ENCODE measurements at places on chromosomes 7 and 10.

DNA sequence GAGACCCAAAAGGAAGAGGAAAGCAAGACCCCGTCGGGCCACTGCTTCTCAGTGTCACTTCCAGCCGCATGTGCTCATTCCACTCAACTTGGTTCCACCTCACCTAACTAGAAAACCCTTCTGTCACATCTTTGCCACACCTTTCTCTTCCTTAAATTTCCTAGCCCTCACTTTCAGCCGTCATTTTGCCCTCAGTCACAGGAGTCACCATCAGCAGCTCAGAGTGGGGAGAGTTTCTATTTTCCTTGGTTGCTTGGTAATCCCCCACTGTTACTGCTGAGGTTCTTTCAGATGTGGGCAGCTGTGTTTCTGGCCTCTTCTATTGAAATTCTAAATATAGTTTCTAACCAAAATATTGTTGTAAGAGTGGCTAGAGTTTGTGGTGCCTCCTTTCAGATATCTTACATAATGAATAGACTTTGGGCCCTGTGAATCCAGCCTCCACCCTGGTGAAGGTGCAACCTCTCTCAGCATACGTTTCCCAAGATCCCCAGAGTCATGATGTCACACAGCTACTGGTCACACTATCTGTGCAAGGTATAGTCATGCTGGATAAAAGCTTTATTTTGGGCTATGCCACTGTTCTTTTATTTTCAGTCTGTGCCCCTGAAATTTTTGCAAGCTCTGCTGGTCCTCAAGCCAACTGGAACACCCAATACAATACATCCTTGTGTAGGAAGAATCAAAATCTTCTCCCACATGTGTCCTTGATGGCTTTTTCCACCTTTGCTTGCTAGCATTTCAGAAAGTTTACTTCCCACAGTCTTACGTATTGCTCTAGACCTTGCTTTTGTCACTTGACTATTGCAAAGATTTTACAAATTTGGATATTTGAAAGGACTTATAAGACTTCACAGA, 9.2 kb downstream of the AGBL3 start:
- no peak for DNase-seq

- DNase-seq = no peak
Observed at GRCh38 chr10:31274310-31274709, 44.7 kb upstream of the ZEB1 start.

GRCh38 chr7:111960984-111961383, 245.2 kb downstream of the DOCK4 start:
- no peak for DNase-seq

DNA sequence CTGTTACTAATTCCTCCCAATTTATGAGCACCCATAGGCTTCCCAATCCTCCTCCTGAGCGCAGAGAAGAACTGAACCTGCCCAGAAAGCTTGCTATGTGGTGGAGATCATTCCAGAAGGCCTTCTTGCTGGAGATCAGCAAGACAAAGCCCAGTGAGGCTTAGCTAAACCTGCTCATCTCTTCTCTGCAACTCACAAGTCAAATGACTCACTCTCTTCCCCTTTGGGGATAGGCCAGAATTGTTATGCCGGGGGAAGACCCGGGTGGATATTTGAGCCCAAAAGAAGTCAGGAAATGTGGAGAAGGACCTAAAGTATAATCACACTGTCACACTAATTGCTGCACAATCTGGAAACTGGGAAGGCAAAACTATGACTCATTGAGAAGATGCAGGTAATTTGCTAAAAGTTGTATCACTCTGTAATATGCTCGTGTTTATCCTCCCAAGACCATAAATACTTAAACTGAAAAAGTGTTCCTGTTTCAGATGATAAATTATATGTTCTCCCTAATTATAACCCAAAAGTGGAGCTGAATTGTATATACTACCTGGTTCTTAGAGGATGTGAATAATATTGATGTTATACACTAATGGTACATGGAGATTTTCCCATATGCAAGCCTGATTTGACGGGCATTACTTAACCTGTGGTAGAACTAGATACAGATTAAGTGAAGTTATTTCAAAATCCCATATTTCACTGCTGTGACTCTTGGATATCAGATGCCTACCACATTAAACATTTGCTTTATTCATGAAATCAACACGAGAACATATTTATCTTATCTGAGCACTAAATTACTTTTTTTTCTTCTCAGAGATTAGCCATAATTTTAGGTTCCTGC, 6.4 kb downstream of the NEBL start:
- DNase-seq = no peak

DNA sequence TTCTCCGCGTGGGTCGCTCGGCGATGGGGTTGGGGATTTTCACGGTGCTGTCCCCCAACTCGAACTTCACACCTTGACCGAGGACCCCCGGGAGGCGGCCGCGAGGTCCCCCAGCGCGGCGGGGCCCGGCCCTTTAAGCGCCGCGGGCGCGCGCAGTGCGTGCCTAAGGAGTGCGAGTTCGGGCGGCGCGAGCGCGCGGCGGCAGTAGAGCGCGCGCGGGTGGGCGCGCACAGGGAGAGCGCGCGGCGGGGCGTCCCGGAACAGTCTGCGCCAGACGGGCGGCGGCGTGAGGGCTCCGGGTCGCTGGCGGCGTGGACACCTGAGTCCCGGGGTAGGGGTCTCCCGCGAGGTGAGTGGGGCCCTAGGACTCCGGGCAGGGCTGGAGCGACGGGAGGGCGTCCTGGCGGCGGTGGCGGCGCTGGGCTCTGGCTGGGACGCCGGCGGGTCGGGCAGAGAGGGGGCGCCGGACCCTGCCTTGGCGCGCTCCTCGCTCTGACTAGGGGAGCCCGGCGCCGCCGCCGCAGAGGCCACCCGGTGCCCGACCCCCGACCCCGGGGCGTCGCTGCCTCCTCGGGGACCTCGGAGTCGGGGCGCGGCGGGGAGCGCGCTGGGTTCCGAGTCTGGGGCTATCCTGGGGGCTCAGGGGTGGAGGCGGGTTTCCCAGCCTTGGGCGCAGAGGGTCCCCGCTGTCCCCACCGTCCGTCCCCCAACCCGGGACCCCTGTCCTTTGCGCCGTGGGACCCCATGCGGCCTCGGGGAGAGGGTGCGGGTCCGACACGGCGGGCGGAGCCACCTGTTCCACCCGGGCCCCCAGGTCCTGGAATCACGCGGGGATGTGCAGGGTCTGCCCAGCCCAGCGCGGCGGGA, at the start of gene PROSER2:
Gene PROSER2, plus strand, starts transcription at position 235 of the 867 bp plus-strand sequence. CDS start 28,722 bp downstream, outside the sequence.
- no peak for DNase-seq

DNA sequence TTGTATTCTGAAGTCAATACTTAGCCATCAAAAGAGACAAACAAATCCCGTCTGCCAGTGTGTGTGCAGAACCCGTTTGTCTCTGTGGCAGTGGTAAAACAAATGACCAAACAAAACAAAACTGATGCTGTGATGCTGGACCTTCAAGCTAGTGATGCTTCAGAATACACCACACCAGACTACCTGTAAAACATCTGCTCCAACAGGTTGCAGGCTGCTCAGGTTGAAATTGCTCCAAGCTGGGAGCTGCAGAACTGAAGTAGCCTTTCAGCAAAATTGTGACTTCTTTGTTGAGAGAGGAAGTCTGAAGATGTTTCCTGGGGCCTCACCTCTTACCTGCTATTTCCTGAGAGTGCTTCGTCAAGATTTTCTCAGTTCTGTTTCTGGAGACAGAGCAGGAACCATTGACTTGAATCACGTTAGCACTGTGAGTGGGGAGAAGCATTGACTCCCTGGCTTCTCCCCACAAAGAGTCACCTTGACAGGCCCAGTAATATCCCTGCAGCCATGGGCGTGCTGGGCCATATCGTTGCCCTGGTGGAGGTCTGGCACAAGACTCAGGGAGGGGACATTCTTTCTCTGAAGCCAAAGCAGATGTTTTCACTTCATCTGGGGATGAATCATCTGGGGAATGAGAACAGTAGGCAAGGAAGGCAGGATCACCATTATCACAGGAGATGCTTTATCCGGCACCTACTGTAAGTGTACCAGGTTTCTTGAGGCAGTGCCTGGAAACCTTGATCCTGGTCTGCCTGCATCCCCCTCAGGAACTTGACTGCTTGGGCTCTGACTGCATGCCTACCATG, 80.2 kb downstream of the RBM20 start:
- DNase-seq = no peak

Data from AG09309 (cell line).